ENCODE measurements at places on chromosomes 4 and X. TPM values are rescaled to one million over a fixed set of nuclear protein-coding genes. Genes with fewer than 3 reads are reported as not detected.

The FRG1 gene
- 30.7 TPM for total RNA-seq

The CT45A5 gene
- total RNA-seq, result not detected

The L1CAM gene
- total RNA-seq, result 347 TPM

The EGFL6 gene
- total RNA-seq, result not detected

Data from astrocyte (in vitro differentiated cells and primary cell).